ENCODE measurements at places on chromosomes 16 and 17. TPM values are rescaled to one million over a fixed set of nuclear protein-coding genes. Genes with fewer than 3 reads are reported as not detected.

DNA sequence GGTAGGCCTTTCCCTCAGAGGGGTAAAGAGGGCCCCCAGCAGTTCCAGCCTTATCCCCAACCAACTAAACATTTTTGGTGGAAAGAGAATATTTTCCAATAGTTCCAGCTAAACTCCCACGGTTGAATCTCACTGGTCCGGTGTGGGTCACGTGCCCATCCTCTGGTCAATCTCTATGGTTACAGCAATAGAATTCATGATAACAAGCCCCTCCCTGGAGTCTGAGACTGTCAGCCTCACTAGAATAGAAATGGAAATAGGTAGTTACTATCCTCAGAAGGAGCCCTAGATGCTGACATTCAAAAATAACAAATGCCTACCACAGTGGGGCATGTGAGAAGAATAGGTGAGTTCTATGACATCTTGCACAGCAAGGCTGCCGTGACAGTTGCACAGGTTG lies 37.5 kb upstream of the LITAF start:
- no peaks in the 10 kb centered on the region for H3K27me3 ChIP-seq
- H3K36me3 ChIP-seq, result no peaks in the 10 kb centered on the region
- no peak overlapping the region for H3K4me3 ChIP-seq
- H3K4me1 ChIP-seq, result no peaks in the 10 kb centered on the region

- DNase-seq, result no peak
- no peak overlapping the region for H3K27ac ChIP-seq
- no peak overlapping the region for H3K4me3 ChIP-seq
- H3K36me3 ChIP-seq, result no peaks in the 10 kb centered on the region
- no peaks in the 10 kb centered on the region for H3K27me3 ChIP-seq
- no peaks in the 10 kb centered on the region for H3K4me1 ChIP-seq
Observed at GRCh38 chr17:46903762-46904672, 18.9 kb upstream of the GOSR2 start.

GRCh38 chr17:62935523-62935922 lies 30.5 kb upstream of the TANC2 start:
- peaks cover 7% of the 10 kb centered on the region for H3K27me3 ChIP-seq
- H3K36me3 ChIP-seq, result no peaks in the 10 kb centered on the region
- H3K4me1 ChIP-seq, result no peaks in the 10 kb centered on the region
- no peak for DNase-seq
- no peak overlapping the region for H3K4me3 ChIP-seq
- H3K27ac ChIP-seq, result no peak overlapping the region

GRCh38 chr17:47806913-47807255 lies 14.7 kb downstream of the OSBPL7 start:
- H3K27ac ChIP-seq, result no peak overlapping the region
- peaks cover 6% of the 10 kb centered on the region for H3K4me1 ChIP-seq
- no peaks in the 10 kb centered on the region for H3K27me3 ChIP-seq

DNA sequence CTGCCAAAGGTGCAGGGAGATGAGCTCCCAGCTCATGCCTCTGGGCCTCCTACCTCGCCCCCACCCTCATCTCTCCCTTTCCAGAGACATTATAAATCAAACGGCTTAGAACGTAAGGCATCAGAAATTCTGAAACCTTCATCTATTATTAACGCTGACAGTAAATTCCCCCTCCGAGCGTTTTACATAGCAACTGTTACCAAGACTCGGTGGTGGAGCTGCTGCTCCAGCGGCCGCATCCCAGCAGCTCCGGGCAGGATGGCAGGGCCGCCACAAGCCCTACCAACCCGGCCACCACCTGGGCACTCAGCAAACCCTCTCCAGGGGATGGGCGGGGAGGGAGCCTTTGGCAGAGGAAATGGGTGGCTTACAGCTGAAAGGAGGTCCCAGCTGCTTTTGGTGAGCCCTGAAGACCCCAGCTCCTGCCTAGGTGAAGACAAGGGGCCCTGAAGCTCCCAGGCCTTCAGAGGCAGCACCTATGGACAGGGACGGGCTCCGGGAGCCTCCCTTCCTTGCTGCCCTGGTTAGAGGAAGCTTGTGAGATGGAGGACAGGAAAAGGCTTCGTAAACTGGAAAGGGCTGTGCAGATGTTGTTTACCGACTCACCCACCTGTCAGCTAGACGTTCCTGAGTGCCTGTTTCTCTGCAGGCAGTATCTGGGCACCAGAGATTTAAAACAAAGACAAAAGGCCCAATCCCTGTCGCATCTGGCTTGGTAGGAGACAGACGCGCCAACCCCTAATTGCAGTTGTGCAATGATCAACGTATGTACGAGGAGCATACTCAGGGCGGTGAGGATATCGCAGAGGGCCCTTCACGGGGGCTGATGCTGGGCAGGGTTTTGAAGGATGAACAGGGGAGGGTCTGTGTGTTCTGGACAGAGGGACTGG lies 76.9 kb downstream of the RAI1 start:
- no peaks in the 10 kb centered on the region for H3K36me3 ChIP-seq
- no peaks in the 10 kb centered on the region for H3K27me3 ChIP-seq
- H3K27ac ChIP-seq, result no peak overlapping the region

NGFR gene
- total RNA-seq, result 1.6 TPM

- no peaks in the 10 kb centered on the region for H3K27me3 ChIP-seq
- H3K4me1 ChIP-seq, result no peaks in the 10 kb centered on the region
- no peaks in the 10 kb centered on the region for H3K36me3 ChIP-seq
- DNase-seq, result no peak
- H3K27ac ChIP-seq, result no peak overlapping the region
Observed at GRCh38 chr16:50627419-50627818, 53.7 kb downstream of the SNX20 start.

DNA sequence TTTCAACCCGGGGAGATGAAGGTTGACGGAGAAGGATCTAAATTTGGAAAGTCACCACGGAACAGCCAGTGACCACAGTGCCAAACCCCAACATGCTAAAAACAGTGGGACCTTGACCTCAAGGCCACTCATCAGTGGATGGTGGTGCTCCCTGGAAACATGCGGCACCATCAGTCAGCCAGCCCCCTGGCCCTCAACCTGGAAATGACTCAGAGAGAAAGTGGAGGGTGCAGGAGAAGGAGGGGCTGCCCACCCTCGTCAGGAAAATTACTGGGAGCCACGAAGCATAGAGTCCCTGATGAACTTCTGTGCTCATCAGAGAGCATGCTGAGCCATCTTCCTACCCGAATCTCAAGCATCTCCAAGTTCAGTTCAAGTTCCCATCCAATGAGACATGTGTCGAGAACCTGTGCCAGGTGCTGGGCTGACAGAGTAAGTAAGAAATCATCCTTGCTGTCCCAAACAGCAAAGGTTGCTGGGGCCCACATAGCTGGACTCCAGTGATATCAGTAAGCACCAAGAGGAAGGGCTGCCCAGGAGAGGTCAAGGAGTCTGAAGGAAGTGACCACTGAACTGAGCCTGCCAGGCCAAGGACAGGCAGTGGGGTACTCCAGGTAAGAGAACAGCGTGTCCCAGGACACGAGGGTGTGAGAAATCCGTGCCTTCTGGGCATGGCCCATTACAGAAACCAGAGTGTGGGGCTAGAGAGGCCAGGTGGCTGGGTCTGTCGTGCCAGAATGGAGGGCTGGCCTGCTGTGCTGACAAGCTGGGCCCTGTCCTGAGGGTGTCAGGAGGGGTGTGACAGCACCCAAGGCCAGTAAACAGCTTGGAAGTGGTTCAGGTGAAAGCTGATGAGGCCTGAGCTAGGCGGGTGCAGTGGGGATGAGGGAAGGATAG lies 5.2 kb downstream of the PECAM1 start:
- DNase-seq, result no peak
- H3K27ac ChIP-seq, result no peak overlapping the region
- no peaks in the 10 kb centered on the region for H3K27me3 ChIP-seq
- no peaks in the 10 kb centered on the region for H3K4me1 ChIP-seq
- H3K36me3 ChIP-seq, result no peaks in the 10 kb centered on the region

CDH1 gene
- total RNA-seq, result 65.8 TPM

GRCh38 chr16:26818393-26818792 lies 248.3 kb upstream of the C16orf82 start:
- no peaks in the 10 kb centered on the region for H3K4me1 ChIP-seq
- no peak overlapping the region for H3K27ac ChIP-seq
- peaks cover 2% of the 10 kb centered on the region for H3K27me3 ChIP-seq
- no peak for DNase-seq
- no peaks in the 10 kb centered on the region for H3K36me3 ChIP-seq
- no peak overlapping the region for H3K4me3 ChIP-seq

DNA sequence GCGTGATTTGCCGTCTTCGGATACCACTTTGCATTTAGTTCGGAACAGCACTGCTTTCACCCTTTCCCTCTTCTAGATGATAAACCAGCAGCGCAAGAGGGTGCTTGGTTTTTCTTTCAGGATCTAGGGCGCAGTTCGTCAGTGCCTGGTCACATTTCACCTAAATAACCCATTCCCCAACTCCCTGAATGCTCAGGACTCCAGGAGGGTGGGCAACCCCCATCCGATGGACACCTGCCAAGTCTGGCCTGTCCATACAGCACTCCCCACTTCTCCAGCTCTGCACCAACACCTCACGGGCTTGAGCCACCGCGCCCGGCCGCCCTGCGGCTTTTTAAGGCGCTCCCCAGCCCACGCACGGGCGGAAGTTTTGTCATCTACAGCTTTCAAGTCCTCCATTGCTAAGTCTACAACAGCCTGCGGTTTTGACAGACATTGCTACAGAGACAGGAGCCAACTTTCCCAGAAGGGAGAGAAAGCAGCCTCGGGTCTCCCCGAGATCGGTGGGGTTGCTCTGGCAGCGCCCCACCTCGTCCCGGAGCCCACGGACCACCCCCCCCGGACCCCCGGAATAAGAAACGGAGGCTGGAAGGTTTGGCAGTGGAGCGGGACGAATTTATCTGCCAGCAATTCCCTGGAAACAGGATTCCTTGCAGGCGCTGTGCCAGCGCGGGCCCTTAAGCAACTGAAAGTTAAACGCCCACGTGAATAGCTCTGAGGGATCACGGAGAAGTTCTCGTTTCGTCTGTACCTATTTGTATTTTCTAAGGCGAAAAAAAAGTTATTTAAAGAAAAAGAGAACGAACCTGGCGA lies 38.6 kb upstream of the SLFN13 start:
- no peak overlapping the region for H3K27ac ChIP-seq
- H3K4me3 ChIP-seq, result peak overlapping the region; percentile 42
- H3K27me3 ChIP-seq, result peaks cover 2% of the 10 kb centered on the region
- DNase-seq, result no peak
- no peaks in the 10 kb centered on the region for H3K36me3 ChIP-seq

- H3K36me3 ChIP-seq, result no peaks in the 10 kb centered on the region
- no peak overlapping the region for H3K27ac ChIP-seq
- no peak overlapping the region for H3K4me3 ChIP-seq
Observed at GRCh38 chr17:79465011-79465680, 145.7 kb downstream of the RBFOX3 start.

C16orf78 gene
- total RNA-seq, result not detected

GRCh38 chr17:30997842-30998241 lies 27.0 kb downstream of the RNF135 start:
- H3K27me3 ChIP-seq, result no peaks in the 10 kb centered on the region
- H3K4me3 ChIP-seq, result no peak overlapping the region
- H3K27ac ChIP-seq, result no peak overlapping the region

- no peaks in the 10 kb centered on the region for H3K27me3 ChIP-seq
- peaks cover 30% of the 10 kb centered on the region for H3K4me1 ChIP-seq
- H3K27ac ChIP-seq, result peak overlapping the region; percentile 100
- peaks cover 29% of the 10 kb centered on the region for H3K36me3 ChIP-seq
- H3K4me3 ChIP-seq, result peak overlapping the region; percentile 87
Observed at GRCh38 chr17:59837308-59838051, 55.3 kb downstream of the TUBD1 start.

DNA sequence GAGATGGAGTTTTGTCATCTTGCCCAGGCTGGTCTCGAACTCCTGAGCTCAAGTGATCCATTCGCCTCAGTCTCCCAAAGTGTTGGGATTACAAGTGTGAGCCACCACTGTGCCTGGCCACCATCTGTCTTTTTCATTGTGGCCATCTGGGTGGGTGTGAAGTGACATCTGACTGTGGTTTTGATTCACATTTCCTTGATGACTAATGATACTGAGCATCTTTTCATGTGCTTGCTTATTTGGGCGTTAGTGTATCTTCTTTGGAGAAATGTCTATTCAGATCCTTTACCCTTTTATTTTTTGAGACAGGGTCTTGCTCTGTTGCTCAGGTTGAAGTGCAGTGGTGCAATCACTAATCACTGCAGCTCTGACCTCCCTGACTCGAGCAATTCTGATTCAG lies 53.9 kb upstream of the ERN1 start:
- H3K4me3 ChIP-seq, result no peak overlapping the region
- H3K36me3 ChIP-seq, result no peaks in the 10 kb centered on the region
- DNase-seq, result no peak
- H3K27ac ChIP-seq, result no peak overlapping the region
- no peaks in the 10 kb centered on the region for H3K27me3 ChIP-seq
- H3K4me1 ChIP-seq, result no peaks in the 10 kb centered on the region

- peaks cover 22% of the 10 kb centered on the region for H3K27me3 ChIP-seq
- DNase-seq, result no peak
- no peak overlapping the region for H3K4me3 ChIP-seq
- no peaks in the 10 kb centered on the region for H3K4me1 ChIP-seq
- no peak overlapping the region for H3K27ac ChIP-seq
- H3K36me3 ChIP-seq, result no peaks in the 10 kb centered on the region
Observed at GRCh38 chr16:9596788-9597187, 505.3 kb downstream of the HAPSTR1 start.

C16orf96 gene
- 0.15 TPM for total RNA-seq

DNA sequence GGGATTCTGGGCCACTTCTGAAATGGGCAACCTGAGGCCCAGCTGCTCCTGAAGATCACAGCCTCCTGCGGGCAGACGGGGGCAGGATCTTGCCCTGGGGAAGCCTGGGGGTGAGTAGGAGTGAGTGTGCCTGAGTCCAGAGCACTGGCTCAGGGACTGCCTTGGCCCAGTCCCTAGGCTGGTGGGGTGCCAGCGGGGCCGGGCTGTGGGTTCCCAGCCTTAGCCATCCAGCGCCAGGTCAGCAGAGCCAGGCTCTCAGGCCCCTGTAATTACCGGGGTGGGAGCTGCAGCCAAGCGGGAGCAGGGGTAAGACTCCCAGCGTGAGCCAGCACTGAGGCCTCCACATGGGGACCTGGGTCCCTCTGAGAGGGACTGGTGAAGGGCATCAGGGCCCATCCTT lies 8.2 kb downstream of the SPNS2 start:
- no peaks in the 10 kb centered on the region for H3K4me1 ChIP-seq
- no peaks in the 10 kb centered on the region for H3K36me3 ChIP-seq
- H3K27ac ChIP-seq, result no peak overlapping the region
- no peak overlapping the region for H3K4me3 ChIP-seq

- DNase-seq, result no peak
- no peak overlapping the region for H3K4me3 ChIP-seq
- no peaks in the 10 kb centered on the region for H3K27me3 ChIP-seq
Observed at GRCh38 chr16:67820608-67821259, 14.0 kb downstream of the TSNAXIP1 start.

DNA sequence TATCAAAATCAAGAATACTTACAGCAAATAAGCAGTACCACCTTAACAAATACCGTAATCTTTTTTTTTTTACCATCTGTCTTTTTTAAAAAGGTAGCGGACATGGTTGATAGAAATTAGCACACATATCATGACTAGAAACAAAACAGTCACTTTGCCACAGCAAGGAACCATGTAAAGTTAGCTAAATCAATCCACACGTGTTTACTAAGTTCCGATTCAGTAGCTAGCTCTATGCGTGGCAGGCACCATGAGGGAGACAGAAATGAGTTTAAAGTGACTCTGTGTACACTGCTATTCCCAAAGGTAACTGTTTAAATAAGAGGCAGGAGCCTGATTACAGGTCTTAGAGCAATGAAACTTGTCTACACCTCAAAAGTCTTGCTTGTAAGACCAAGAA lies 108.6 kb downstream of the XYLT1 start:
- H3K4me3 ChIP-seq, result no peak overlapping the region
- no peak for DNase-seq
- H3K36me3 ChIP-seq, result no peaks in the 10 kb centered on the region
- no peak overlapping the region for H3K27ac ChIP-seq

Data from Panc1 (cell line).